ENCODE measurements at places on chromosomes 5 and 9.

GRCh38 chr5:171573451-171574225 lies 154.2 kb downstream of the FGF18 start:
- DNase-seq: no peak

- DNase-seq: no peak
Measured at GRCh38 chr5:41686767-41687166, 176.4 kb upstream of the PLCXD3 start.

DNA sequence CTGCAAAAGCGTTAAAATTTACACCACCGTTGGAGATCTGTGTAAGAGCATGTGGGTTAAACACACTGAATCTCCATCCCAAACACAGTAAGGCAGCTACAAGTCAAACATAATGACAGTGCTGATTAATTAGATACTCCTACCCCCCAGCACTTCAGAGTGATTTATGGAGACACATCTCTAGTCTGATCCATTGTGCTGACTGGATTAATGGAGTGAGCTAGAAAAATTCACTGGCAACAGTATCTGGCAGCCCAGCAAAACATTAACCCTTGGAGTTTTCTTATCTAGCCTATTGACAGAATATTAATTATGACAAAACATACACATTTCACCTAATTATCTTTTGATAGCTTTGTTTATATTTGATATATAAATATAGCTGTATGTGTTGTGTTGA lies 188.6 kb upstream of the ISL1 start:
- DNase-seq: no peak

DNA sequence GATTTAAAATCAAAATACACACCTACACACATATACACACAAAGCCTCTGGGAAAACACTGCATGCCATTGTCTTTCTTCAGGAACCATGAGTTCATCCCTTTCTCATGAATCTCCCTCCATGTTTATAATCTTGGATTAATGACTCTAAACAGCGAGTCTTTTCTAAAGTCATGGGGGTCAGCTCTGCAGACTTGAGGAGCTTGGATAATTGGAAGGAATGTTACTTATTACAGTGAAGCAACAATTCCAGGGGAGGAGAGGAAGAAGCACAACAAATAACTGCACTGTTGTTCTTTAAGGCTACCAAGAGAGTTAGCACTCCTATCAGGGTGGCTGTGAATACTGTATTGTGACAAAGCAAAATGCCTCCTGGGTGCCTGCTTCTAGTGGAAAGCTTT lies 444.7 kb downstream of the ANXA1 start:
- no peak for DNase-seq

DNA sequence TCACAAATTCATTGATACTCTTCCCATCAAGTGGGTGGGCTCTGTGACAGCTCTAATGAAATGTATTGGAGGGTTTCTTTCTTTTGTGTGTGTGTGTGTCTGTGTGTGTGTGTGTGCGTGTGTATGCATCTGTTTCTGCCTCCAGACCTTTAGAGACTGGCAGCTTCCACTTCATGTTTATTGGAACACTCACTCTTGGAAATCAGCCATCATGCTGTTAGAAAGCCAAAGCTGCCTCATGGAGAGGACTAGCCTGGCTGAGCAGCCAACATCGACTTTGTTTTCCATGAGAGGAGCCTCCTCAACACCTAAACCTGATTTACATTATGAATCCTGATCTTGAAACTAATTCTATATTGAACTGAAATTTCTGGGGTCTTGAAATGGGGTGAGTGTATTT lies 128.5 kb upstream of the FAM174A start:
- DNase-seq: no peak

DNA sequence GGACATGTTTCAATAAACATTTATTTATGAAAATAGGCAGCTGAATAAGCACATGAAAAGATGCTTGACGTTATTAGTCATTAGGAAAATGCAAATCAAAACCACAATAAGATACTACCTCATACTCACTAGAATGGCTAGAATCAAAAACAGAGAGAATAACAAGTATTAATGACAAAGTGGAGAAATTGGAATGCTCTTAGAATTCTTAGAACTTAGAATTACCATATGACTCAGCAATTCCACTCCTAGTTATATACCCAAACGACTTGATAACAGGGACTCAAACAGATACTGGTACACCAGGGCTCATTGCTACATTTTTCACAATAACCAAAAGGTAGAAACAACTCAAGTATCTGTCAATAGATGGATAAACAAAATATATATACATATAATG lies 15.1 kb upstream of the TRIM36 start:
- no peak for DNase-seq

DNA sequence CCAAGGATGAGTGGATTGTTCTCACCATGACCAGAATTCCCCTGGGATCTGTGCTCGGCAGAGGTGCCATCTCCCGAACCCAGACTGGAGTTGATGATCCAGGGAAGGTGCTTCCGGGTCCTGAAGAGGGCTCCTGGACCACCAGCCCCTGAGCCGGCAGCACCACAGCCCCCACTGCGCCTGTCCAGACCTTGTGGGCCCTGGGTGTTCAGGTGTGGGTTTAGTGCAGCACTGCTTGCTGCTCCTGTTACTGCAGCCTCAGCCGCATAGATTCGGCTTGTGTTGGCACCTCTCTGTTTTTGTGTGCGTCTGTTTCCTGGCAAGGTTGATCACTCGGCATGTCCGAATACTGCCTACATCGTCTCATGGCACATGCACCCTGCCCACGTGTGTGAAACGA lies 16.3 kb upstream of the NPM1 start:
- no peak for DNase-seq

DNA sequence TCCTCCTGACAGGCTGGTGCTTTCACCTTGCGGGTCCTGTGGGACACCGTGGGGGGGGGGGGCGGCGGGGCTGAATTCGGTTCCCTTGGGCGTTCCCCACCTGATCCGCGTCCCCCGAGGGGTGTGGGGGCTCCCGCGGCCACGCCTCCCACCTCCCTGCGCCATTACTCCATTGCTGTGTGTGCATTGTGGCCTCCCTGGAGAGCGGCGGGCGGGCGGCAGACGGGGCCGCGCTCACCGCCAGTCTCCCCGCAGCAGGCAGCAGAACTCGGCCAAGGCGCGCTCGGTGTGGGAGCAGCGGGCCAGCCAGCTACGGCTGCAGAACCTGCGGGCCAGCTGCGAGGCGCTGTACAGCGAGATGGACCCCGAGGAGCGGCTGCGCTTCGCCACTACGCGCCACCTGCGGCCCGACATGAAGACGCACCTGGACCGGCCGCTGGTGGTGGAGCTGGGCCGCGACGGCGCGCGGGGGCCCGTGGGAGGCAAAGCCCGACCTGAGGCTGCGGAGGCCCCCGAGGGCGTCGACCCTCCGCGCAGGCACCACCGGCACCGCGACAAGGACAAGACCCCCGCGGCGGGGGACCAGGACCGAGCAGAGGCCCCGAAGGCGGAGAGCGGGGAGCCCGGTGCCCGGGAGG lies 145.3 kb downstream of the CACNA1B start:
- peak; percentile 39 for DNase-seq

DNA sequence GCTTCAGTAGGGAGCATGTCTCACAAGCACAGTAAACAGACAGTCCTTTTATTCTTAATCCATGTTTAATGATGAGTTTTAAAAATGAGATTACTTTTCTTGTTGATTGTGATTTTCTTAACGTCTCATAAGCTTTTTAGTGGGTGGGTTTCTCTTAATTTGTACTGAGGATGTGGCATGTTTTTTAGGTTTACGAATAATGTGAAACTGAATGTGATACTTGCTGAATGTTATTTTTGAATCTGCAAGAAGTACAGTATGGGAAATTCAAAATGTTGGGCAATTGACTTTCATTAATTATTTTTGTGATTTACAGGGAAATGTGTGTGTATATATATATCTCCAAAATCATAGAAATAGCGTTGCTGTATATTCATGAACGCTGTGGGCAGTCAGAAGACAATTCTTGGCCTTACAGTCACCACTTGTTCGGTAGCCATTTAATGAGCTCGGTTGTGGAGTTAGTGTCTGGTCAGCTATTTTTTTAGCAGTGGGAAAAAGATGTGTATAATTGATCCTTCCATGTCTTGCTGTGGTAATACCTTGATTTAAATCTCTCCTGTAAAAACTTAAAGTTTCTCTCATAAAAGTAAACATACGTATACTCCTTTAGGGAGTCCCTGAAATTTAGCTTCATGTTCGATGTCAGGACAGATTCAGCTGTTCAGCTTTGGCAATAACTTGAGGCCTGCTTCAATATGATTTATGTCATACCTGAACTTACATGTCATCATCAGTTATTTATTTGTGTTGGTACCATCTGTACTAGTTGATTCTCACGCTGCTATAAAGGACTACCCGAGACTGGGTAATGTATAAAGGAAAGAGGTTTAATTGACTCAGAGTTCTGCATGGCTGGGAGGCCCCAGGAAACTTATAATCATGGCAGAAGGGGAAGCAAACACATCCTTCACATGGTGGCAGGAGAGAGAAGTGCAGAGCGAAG lies 15.0 kb downstream of the ICE1 start:
- DNase-seq: no peak

GRCh38 chr5:170363671-170364070 lies 25.5 kb downstream of the KCNMB1 start:
- no peak for DNase-seq

DNA sequence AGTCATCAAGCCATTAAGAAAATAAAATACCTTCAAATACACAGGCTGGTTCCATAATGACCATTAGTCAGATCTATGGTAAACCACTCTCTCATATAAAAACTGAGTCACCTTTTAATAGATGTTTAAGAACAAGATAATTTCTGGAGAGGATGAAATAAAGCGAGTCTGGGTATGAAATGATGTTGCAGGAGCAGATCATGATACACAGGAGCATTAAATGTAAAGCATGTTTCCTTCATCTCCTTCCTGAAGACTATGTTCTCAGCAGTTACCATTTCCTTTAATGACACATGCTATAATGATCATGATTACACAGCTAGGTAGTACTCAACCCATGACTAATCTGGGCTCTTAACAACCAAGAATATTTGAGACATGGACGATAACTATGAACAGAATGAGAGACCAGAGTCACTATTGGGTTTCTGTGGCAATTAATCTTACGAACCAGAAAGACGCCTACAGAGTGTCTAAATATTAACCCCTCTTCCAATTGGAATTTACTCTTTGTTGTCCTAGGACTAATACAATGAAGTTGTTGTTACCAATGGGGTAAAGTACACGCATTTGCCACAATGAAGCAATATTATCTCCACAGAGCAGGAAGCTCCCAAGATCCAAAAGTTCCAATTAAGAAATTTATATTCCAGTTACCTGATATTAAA lies 105.6 kb downstream of the NR6A1 start:
- DNase-seq: no peak

DNA sequence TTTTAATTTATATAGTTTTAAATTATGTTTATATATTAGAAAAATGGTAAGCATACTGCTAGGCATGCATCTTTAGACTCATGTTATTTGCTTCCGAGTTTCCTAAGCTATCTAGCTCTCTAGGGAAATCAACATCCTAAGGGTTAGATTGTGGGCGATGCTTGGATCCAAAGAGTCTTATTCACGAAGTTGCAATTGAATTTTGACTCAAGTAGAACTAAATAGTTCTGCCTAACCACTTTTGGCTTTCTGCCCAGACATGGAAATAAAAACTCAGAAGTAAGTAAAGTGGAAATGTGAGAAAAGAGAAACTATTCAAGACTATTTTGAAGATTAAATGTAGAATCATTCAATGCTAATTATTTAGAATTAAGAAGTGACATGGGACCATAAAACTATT lies 440.4 kb downstream of the CDH18 start:
- DNase-seq: no peak

GRCh38 chr5:157747173-157747740 lies 3.7 kb downstream of the LSM11 start:
- DNase-seq: no peak

DNA sequence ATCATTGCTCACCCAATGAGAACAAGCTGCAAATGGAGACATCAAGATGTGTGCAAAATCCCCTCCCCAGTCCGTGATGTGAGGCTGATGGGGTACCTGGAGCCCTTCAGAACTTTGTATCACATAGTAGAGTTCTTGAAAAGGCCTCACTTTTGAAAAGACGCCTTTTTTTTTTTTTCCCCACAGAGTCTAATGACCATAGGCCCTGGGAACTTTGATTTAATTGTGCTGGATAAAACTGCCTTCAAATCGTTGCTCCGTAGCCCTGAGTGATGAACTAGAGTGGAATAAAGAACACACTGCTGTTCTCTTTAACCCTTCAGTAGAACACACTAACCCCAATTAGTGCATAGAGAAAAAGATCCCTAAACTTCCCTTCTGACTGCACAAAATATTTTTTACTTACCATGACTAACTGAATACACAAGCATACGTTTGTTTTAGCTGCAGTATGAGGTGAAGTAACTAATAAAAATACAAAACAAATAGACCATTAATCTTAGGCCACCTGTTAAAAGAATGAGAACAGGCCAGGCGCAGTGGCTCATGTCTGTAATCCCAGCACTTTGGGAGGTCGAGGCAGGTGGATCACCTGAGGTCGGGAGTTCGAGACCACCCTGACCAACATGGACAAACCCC lies 15.1 kb downstream of the PSAT1 start:
- DNase-seq: no peak

- DNase-seq: no peak
Measured at GRCh38 chr9:21443849-21444625, 3.8 kb downstream of the IFNA1 start.

- DNase-seq: no peak
Measured at GRCh38 chr9:120104771-120105170, 475.2 kb downstream of the CDK5RAP2 start.

DNA sequence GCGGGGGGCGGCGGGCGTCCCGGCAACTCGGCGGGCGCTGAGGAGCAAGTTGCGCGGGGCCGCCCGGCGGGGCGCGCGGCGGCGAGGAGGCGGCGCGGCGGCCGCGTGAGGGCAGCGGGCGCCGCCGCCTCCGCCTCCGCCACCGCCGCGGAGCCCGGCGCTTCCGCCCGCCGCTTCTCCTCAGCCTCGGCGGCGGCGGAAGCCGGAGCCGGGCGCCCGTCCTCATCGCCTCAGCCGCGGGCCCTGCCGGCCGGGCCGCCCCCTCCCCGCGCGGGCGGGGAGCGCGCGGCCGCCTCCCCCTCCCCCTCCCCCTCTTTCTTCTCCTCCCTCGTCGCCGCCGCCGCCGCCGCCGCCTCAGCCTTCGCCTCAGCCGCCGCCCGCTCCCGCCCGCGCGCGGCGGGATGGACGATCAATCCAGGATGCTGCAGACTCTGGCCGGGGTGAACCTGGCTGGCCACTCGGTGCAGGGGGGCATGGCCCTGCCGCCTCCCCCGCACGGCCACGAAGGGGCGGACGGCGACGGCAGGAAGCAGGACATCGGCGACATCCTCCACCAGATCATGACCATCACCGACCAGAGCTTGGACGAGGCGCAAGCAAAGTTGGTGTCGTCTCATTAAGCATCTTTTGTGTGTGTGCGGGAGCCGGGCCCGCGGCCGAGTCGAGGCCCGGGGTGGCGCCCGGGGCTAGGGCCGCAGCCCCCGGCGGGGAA lies at the start of gene PBX3:
PBX3 (plus strand) TSS at position 321 of the 712 bp plus-strand sequence.
- DNase-seq: peak; percentile 5

Data from C1 segment of cervical spinal cord (tissue), 14 donors.